Dermis blood vessel endothelial cell (primary cell): ENCODE measurements at places on chromosomes 6 and 20. TPM values are rescaled to one million over a fixed set of nuclear protein-coding genes. Genes with fewer than 3 reads are reported as not detected.

The ARFGEF3 gene
- total RNA-seq, result 2.0 and 5.8 TPM in 2 replicates

GRCh38 chr20:20366876-20367574, 879 bp upstream of the INSM1 start:
- DNase-seq, result no peak

GRCh38 chr6:143293523-143293922, 157.0 kb downstream of the ADAT2 start:
- DNase-seq, result no peak

GRCh38 chr20:4076033-4076432, 60.7 kb upstream of the RNF24 start:
- no peak for DNase-seq

- no peak for DNase-seq
These were observed 58.2 kb upstream of the SYNDIG1 start for GRCh38 chr20:24411003-24411833.

The MAK gene
- under 0.01 and 0.09 TPM in 2 replicates for total RNA-seq

DNA sequence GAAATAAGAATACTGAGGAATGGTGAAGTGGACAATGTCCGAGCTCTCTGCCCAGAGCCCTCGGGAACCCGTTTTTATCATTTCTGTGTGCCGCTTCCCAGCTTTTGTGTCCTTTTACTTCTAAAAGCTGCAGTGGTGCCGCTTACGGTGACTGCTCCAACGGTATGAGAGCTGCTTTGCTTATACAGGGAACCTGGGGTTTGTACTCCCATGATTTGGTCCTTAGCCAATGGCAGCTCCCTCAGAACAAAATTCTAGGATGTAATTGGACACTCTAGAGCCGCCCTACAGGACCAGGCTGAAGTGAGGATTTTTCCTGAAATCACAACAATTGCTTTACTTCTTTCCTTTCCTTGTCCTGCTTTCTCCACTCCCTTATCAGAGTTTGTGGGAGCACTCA, 24.2 kb upstream of the PCSK2 start:
- DNase-seq, result no peak

The LGSN gene
- total RNA-seq, result not detected in 2 replicates

The SOX18 gene
- 82.5 and 123 TPM in 2 replicates for total RNA-seq

DNA sequence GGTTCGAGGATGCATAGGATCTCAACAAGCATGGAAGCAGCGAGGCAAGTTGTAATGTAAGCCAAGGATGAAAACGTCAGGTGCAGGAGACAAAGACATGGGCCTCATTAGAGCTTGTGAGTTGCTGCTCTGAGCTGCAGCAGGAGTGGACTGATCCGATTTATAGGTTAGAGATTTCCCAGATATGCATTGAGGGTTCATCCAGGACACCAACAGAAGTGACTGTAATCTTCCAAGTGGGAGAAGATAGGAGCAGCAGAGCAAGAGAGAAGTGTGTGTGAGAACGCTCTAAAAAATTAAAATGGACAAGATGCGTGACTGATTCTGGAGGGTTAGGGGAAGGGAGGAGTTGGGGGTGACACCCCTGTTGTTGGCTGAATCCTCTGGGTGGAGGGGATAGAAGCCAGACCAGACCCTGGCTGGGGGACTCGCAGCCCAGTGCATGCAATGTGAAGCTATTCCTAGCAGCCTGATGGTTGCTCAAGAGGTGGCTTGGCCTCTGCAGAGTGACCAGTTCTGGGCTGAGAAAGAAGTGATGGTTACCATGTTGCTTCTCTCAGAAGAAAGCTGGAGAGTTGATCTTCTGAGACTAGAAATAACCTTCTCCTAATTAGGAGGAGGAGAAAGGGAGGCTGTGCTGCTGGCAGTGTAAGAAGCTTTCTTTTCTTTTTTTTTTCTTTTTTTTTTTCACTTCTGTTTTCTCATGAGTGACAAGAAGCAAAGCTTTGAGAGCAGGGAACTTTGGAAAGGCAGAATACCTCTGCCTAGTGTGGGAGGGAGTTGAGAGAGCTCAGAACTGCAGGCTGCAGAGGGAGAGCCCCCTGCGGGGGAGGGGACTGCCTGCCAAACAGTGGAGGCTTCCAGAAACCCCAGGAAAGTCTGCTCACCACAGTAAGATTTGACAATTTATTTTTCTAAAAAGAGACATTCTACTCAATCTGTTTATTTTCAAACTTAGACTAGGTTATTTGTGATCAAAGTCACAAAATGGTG, 116.9 kb downstream of the SLX4IP start:
- no peak for DNase-seq

GRCh38 chr6:170344631-170345576, 38.3 kb downstream of the FAM120B start:
- DNase-seq, result peak; percentile 97
